ENCODE measurements at places on chromosomes 3 and 15.
A peak's percentile ranks its signal among the peaks of the same experiment; 100 is the strongest.

DNA sequence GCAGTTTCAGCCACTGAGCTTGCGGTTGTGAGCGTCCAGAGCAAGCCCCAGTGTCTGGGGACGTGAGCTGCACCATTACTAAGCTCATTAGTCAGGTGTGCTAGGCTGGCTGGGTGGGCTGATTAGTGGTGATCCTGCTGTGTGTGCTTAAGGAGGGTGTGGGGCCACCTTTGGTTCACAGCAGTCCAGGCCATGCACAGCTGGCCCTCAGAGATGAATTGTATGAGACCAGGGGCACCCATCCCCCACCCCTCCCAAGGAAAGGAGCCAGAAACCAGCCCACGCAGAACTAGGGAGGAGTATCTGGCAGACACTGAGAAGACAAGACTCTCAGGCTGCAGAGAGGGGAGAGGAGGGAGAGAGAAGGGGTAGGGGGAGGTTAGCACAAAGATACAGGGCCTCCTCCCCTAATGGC, 3.8 kb downstream of the TYRO3 start:
- no peak for DNase-seq

DNA sequence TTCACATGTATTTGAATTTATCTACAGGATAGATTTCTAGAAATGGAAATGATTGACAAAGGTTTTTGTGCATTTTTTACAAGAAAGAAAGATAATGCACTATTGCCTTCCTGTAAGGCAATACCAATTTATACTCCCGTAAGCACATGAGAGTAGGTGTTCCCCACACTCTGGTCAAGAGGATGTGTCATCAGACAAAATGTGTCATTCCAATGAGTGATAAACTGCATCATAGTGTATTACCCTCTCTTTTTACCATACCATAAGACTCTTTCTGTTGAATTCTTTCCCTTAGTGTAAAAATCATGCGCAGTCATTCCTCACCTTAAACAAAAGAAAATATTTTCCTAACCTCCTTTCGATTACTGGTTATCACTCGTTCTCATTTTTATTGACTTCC, 251.0 kb downstream of the ROBO1 start:
- DNase-seq: no peak

- no peak for DNase-seq
Observed at GRCh38 chr15:74427607-74428441, 5.9 kb downstream of the SEMA7A start.

GRCh38 chr3:46495901-46496456, 1.8 kb upstream of the RTP3 start:
- DNase-seq: no peak

GRCh38 chr3:43298292-43298691, 12.0 kb downstream of the SNRK start:
- DNase-seq: no peak

DNA sequence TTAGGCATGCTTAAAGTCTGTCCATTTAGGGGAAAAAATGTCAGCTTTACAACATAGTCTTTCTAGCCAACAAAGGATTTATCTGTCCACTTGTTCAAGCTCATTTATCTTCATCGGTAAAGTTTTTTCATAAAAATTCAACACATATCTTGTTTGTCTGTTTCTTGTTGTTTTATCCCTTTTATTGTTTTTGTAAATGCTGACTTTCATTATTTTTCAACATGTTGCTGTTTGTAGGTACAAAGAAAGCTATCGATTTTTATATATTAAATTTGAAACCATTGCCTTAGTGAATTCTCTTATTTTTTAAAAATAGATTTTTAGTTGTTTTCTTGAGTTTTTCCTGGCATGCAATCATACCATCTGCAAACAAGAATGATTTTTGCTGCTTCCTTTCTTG, 185.8 kb downstream of the NSMCE3 start:
- no peak for DNase-seq

- DNase-seq: peak; percentile 26
Observed at GRCh38 chr3:52231502-52232278, 6.2 kb upstream of the TLR9 start.

DNA sequence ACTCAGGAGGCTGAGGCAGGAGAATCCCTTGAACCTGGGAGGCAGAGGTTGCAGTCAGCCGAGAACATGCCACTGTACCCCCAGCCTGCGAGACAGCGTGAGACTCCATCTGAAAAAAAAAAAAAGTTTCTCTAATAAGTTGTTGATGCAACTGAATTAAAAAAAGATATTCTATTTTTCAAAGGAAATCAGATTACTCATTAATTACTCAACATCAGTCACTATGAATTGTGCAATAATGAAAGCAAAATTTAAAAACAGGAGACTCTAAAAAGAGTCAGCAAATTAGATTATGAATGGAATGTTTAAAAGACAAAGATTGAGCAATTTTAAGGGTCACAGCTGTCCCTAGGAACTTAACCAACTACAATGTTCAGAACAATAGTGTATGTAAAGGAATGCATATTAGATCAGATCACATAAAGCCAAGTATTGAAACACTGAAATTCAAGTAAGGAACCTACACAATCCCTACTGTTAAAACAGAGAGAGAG, 60.2 kb upstream of the SLC4A7 start:
- DNase-seq: no peak

DNA sequence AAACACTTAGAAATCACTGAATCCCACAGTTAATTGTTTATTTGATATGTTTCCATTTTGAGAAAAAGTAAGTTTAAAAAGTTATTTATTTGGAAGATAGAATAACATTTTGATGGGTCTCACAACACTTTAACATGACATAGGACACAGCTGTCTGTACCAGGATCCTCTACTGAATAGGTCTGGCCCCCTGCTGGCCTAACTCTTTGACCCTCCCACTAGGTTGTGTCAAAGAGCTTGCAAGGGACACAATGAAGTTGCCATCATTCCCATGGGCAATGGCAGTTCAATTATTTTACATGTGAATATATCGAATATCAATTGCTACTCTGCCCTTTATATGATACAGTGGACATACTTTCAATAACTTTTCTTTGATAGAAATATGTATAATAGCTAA, 138.9 kb downstream of the EPHA3 start:
- DNase-seq: no peak

- no peak for DNase-seq
Observed at GRCh38 chr3:66675366-66675765, 174.5 kb upstream of the LRIG1 start.

DNA sequence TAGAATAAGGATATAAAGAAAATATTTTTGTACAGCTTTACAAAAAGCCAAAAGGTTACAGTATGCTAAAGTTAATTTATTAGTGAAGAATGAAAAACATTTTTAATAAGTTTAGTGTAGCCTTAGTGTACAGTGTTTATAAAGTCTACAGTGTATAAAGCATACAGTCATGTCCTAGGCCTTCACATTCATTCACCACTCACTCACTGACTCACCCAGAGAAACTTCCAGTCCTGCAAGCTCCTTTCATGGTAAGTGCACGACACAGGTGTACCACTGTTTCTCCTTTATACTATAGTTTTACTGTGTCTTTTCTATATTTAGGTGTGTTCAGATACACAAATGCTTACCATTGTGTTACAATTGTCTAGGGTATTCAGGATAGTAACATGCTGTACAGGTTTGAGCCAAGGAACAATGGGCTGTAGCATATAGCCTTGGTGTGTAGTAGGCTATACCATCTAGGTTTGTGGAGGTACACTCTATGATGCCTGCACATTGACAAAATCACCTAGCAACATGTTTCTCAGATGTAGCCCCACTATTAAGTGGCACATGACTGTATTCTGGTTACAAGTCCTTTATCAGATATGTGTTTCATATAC, 197.1 kb upstream of the KBTBD8 start:
- DNase-seq: no peak

- peak; percentile 17 for DNase-seq
Observed at GRCh38 chr15:82810061-82810889, 847 bp downstream of the WHAMM start.

DNA sequence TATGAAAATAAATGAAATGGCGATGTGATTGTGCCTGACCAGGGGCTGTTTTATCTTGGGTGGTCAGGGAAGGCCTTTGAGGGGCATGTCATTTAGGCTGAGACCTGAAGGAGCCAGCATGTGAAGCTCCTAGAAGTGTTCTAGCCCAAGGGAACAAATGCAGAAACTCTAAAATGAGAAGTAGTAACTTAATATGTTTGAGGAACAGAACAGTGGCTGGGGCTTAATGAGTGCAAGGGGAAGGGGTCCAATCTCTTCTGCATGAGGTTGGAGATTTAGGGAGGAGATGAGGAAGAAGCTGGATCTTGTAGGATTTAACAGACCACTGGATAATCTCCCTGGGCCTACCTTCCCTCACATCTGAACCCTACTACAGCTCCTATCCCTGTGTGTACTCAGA, 110.5 kb downstream of the AKAP13 start:
- no peak for DNase-seq

- no peak for DNase-seq
Observed at GRCh38 chr3:9770276-9770812, 597 bp upstream of the CAMK1 start.

DNA sequence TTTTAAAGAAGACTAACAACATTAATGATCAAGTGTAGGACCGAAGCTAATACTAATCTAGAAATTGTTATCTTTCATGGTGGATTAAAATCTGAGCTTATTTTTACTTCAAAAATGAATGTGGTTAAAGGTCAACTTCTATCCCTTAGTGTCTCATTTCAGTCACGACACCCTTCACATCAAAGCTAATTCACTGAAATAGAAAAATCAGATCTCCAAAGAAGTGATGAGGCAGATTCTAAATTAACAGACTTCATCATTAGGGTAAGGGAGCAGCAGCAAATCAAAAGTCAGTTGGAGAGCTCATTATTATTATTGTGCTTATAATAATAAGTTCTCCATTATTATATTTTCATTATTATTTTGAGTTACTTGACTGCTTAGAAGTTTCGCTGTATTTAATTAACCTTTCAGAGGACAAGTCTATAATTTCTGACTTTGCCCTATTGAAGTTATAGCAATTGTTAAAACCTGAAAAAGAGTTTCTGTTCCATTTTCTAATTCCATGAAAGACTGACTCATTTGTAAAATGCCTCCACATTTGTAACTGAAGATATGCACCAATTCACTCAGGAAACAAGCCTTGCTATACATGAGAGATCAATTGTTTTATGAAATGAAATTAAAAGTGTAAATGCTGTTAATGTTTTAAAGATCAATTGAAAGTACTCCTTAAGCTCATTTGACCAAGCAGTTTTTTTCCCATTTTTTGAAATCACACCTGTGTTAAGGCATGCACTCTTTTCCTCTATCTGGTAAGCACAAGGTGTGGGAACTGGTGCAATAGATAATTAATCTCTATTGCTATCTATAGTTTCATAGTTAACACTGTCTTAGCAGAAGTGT, 23.1 kb upstream of the CMC1 start:
- DNase-seq: no peak

- DNase-seq: no peak
Observed at GRCh38 chr3:125652349-125652748, 57.1 kb upstream of the OSBPL11 start.

DNA sequence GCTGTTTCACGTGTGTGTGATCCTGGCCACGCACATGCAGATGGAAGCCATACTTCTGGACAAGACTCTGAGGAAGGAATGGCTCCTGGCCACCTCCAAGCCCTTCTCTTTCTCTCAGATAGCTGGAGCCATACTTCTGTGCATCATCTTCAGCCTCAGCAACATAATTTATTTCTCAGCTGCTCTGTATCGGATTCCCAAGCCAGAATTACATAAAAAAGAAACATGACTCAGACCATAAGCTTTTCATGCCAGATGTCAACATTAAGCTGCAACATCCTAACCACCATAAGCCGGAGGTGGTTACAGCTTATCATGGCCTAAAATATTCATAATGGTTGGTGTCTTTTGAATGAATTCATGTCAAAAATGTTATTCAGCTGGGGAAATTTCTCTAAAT, 10.6 kb upstream of the KIF23 start:
- no peak for DNase-seq

GRCh38 chr15:70794596-70795310, 31.4 kb upstream of the UACA start:
- DNase-seq: no peak

- no peak for DNase-seq
Observed at GRCh38 chr3:172087602-172088580, 48.5 kb downstream of the FNDC3B start.

GRCh38 chr3:126155819-126156218, 24.6 kb downstream of the ALDH1L1 start:
- no peak for DNase-seq

- no peak for DNase-seq
Observed at GRCh38 chr3:53420831-53421230, 73.5 kb upstream of the DCP1A start.

All from NCI-H1105 treated with DMSO at 0.1 percent for 48 hours (cell line).